ENCODE measurements at places on chromosomes 6 and 20.

DNA sequence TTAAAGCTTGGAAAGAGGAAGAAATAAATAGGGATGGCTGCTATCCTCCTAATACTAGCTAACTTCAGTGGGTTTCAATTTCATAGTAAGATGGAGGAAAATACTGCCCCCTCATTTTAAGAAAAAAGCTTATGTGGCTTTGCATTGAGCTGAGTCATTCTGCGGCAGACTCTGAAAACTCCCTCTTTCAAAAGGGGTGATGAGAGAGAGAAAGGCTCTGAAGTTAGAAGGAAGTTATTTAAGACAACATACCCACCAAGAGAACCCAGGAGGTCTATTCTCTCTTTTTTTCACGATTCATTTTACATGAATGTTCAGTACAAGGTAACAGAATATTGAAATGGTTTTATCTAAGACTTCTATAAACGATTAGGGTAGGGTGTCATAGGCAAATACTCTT is 4.5 kb downstream of the PRDM13 start:
- peak; percentile 64 for DNase-seq

DNA sequence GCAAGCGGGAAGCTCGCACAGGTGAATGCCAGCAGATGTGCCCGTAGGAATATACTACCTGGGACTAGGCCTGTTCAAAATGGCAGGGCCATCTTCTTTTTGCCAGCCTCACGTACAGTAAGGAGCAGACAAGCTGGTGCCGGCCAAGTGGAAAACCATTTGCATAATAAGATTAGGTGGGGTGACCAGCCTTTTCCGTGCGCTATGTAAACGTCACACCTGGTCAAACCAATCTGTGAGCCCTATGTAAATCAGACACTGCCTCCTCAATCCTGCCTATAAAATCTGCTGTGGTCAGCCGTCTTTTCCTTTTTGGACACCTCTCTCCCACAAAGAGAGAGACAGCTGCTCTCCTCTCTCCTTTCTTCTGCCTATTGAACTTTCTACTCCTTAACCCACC is 60.8 kb upstream of the TMEM30A start:
- DNase-seq: no peak

GRCh38 chr6:91080871-91081270 is 494.0 kb upstream of the MAP3K7 start:
- no peak for DNase-seq

DNA sequence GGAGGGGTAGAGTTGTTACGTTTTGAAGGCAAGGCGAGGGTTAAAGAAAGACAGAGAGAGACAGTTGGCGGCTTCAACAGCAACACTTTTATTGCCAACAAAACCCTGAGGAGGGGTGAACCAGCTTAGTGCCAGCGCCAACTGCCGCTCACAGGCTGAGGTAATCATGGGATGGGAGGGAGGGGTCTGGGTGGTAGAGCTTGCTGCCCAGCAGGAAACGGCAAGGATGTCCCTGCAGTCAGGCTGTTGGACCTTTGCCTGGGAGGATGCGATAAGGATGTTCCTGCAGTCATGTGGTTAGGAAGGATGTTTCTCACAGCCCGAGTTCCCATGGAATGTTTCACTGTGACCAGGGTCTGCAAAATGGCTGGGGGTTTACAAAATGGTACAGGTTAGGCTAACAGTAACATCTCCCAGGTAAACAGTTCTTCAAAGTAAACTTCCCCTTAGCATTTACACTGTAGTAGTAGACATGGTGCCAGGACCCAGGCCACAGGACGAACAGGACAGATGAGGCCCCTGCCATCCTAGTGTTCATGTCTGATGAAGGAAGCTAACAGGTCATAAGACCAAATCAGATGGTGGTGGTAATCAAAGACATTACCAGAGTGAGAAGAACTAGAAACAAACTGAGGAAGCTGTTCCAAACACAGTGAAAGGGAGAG is 647.3 kb upstream of the DEFB115 start:
- no peak for DNase-seq

- DNase-seq: no peak
These were observed 109.8 kb upstream of the MAN1A1 start for GRCh38 chr6:119459207-119459974.

GRCh38 chr6:89033461-89033860 is 47.1 kb upstream of the PNRC1 start:
- DNase-seq: no peak

DNA sequence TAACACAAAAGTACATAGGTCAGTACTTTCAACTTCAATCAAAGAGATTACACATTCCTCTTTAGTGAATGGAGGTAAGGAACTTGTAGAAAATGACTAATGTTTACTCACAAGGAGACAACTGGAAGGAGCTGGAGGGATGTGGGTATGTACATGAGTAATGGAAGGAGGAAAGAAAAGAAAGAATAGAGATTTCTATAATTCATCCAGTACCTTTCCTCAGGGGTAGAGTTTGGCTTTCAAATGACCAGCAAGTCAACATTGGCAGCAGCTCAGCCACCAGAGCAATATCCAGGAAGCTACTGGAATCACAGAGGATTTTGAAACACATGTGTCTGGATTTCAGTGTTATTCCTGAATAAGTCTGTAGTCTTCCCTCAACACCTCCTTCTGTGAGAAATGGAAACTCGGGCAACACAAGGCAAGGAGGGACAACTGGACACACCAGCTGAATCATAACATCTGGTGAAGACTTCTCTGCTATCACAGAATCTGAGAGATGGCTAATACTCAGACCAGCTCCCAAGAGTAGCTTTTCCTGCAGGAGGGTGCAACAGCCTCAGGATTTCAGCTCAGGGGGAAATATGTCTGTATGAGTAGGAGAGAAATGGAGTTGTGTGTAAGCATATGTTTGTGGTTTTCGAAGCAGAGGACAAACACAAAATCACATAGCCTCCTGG is 98.8 kb downstream of the HAO1 start:
- no peak for DNase-seq

- DNase-seq: peak; percentile 31
These were observed 64.9 kb downstream of the C6orf58 start for GRCh38 chr6:127641905-127642304.

DNA sequence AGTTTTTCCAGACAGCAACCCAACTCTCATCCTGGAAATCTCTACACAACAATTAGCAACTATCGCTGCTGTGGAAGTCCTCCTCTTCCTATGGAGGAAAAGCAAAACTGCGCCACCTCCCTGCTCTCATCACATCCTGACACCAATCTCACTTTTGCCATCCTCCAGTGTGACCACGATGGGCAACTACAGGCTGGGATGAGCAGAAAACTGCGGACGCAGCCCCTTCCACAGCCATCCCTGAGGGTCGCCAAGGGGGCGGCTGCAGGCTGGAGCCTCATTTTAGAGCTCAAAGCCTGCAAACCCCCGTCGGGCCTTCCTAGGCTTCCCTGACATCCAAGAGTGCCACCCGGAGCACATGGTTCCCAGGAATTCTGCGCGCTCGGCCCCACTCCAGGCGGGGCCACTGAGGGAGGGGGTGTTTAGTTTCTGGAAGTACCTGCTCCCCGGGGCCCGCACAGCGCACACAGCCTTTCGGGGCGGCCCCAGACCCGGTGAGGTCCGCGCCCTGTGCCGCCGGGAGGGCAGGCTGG is 1.2 kb downstream of the TCFL5 start:
- DNase-seq: no peak

DNA sequence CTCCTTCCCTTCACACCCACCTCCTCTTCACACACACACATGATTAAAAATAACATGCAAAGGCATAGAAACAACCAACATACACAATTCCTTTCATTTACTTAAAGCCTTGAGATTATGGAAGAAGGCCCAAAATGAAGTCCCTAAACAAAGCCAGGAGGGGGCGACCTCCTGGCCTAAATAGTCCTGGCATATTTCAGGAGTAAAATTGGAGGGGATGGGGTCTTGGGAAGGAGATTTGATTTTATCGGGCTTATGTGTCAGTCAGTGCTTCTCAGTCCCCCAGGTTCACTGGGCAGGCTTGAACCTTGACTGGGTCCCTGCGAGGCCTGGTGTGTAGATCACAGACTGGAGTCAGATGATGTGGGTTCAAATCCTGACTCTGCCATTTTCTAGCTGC is 266.4 kb downstream of the SAMD5 start:
- no peak for DNase-seq

DNA sequence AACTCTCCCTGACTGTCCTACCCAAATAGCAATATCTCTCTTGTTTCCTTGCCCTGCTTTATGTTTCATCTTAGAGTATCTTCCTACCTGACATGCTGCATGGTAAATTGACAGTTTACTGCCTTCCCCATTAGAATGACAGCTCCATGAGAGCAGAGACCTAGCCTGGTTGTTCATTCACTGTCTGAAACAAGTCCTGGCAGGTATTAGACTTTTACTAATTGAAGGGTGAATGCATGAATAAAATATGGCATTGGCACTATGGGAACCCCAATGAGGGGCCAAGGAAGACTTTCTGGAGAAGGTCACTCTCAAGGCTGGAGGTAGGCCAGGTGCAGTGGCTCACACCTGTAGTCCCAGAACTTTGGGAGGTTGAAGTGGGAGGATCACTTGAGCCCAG is 3.8 kb upstream of the CITED2 start:
- DNase-seq: no peak

DNA sequence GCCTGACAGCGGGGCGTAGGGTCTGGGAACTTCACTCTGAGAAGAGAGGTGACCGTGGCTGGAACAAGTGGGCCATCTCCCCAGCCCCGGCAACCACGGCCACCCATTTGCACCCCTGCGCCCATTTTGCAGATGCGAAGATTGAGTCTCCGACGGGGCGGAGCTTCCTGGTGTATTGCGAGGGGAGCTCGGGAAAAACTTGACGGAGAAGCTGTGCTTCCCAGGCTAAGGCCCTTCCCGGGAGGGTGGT is 653 bp downstream of the ZNF335 start:
- no peak for DNase-seq

GRCh38 chr6:46380152-46380807 is 111.0 kb downstream of the RCAN2 start:
- DNase-seq: no peak

GRCh38 chr6:137761072-137761471 is 106.0 kb upstream of the TNFAIP3 start:
- DNase-seq: no peak

GRCh38 chr6:20960067-20960466 is 425.8 kb downstream of the CDKAL1 start:
- no peak for DNase-seq

- DNase-seq: no peak
These were observed 6.1 kb upstream of the DOK5 start for GRCh38 chr20:54469293-54469692.

- no peak for DNase-seq
These were observed 50.4 kb downstream of the JARID2 start for GRCh38 chr6:15296249-15296648.

DNA sequence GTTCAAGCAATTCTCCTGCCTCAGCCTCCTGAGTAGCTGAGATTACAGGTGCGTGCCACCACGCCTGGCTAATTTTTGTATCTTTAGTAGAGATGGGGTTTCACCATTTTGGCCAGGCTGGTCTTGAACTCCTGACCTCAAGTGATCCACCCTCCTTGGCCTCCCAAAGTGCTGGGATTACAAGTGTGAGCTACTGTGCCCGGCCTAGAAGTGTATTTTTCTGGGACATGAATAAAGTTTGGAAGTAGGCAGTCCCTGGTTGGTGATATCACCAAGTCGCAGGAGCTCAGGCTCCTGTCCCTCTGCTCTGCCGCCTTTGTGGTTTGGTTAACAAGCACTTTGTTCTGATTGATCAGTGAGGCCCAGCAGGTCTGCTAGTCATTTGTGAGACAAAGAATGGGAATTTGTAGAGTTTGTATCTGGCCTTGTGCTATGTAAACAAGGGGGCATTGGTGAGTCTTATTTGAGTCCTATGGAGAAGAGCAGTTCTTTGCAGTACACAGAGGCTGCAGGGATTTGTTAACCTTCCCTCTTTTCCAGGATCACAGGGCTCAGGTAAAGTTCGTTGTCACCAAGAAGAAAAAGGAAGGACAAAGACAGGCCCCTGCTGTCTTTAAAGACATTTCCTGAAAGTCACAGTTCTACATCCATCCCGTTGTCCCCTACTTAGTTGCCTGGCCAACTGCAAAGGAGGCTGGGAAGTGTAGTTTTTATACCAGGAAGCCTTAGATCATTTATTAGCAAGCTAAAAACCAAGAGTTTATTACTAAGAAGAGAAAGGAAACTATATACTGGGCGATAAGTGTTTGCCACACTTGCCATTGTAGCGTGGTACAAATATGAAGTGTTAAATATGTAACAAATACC is 13.1 kb downstream of the MTHFD1L start:
- DNase-seq: no peak

- peak; percentile 39 for DNase-seq
These were observed 2.4 kb downstream of the LTB start for GRCh38 chr6:31579546-31580437.

GRCh38 chr20:50551288-50551687 is 41.1 kb downstream of the PTPN1 start:
- peak; percentile 60 for DNase-seq
